ENCODE measurements at places on chromosomes 16 and 17. TPM values are rescaled to one million over a fixed set of nuclear protein-coding genes. Genes with fewer than 3 reads are reported as not detected.
A peak's percentile ranks its signal among the peaks of the same experiment; 100 is the strongest.

DNA sequence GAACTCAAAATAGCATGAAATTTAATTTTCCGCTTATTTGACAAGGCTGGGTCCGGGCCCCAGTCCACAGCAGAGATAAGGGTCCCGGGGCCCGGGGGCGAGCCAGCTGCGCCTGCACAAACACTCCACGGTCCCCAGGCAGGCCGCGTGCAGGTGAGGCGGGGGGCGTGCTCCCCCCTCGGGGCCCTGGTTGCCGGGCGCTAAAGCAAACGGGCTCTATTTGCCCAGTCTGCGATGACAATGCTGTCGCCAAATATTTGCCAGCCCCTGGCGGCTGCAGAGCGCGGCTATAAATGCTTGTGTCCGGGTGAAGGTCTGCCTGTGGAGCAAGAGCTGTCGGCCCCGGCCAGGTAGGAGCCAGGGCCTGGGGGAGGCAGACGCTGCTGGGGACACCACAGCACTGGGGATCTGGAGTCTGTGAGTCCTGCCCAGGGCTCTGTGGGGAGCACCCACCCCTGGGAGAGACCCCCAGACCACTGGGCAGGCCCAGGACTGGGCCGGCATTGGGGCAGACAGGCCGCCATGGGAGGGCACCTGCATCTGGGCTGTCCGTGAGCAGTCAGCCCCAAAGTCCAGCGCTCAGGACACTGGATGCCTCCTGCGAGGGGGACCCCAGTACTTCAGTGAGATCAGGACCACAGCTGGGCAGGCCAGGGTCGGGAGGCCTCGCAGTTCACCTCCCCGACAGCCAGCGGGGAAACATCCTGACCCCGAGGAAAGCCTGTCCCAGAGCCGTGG is at the start of gene PERCC1:
Gene PERCC1, plus strand, starts transcription at position 320 of the 738 bp plus-strand sequence. CDS start 1,516 bp downstream, outside the sequence.
- peak; percentile 81 for DNase-seq

GRCh38 chr17:6072157-6072556 is 2.0 kb downstream of the WSCD1 start:
- DNase-seq: no peak

- DNase-seq: no peak
These were observed 18.1 kb downstream of the SDK2 start for GRCh38 chr17:73625991-73626673.

DNA sequence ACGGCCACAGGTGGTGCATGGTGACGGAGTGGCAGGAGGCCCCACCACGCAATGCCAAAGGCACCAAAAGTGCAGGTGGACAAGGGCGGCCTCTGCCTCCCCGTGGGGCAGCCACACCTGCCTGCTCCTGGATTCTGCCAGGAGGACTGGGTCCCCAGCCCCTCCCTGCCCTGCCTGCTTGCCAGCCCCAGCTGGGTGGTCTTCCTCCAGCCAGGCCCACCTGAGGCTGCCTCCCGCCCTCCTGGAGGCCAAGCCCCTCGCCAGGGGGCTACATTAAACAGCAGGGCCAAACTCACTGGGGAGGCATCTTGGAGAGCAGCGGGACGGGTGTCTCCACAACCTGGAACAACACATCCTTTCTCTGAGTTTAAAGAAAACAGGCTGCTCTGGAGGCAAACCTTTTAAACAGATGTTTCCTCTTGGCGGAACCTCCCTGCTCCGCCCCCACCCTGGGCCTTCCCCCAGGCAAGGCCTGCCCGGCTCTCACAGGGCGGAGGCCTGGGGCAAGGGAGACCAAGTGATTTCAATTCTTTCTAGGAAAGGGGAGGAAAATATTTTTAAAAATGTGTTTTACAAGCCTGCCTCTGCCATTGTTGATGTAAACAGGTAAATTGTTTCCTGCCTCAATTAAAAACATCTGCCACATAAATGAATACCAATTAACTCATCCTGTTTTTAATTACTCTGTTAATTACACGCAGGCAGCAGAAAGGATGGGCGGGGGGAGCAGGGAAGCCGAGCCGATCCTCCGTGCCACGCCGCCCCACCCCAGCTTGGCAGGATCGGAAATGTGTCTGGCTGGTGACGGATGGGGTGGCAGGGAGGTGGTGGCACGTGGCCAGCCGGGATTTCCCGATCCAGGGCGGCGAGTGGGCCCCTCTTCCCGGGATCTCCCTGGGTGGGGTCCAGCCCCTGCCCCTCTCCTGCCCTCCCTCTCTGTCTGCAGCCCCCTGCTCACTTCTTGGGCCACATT is 54.4 kb upstream of the PABPN1L start:
- peak; percentile 88 for DNase-seq

The SHCBP1 gene
- 12.5 TPM for polyA plus RNA-seq

- peak; percentile 65 for DNase-seq
These were observed 11.9 kb downstream of the KCNJ12 start for GRCh38 chr17:21388066-21388465.

The P2RX5 gene
- 0.97 TPM for polyA plus RNA-seq

DNA sequence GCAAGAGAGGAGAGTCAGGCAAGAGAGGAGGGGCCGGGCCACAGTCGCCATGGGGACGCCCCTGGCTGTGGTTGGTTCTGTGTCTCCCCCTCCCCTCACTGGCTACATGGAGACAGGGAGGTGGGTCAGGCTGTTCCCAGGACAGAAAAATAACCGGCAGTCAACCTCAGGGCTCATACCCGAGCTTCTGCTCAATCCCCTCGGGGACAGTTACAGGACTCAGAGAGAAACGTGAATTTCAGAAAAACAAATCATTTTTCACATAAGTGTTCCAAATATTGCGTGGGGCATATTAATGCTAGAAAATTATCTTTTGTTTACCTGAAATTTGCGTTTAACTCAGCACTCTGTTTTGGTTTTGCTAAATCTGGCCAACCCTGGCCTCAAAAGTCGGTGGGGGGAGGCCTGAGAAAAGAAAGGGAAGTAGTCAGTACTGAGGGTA is 22.2 kb upstream of the CPSF4L start:
- peak; percentile 92 for DNase-seq

The CACNG4 gene
- polyA plus RNA-seq: 12.4 TPM

DNA sequence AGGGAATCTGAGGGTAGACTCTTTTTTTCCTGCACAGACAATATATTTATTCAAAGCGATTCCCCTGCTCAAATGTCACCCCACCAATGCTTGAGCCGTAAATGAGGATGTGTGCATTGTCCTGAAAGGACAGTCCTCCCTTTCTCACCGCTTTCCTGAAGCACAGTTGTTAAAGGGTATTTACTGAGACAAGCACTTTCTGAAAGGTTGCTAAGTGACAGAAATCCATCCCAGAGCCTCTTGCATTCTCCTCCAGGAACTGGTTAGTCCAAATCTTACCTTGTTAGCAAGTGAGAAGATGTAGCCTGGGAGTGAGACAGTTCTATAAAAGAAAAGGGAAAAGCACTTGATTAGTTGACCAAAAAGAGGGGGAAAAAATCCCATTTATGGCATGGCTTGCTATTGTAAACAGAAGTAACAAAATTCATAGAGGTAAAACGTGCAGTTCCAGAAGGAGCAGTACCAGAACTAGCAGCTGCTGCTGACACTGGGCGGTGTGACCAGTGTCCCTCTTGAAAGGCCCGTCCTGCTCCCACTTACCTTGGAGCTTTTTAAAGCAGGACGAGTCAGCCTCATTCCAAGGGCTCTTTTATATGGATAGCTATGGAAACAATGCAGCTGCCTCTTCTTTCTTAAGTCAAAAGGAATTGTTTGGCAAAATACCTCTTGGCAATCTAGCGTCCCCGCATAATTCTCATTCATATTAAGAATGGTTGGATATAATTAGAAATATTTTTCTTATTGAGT is at the start of gene MYH2:
Gene MYH2, minus strand, starts transcription at position 563 of the 747 bp plus-strand sequence. CDS start 1,738 bp downstream, outside the sequence.
- DNase-seq: no peak

The MYLK3 gene
- 0.15 TPM for polyA plus RNA-seq

GRCh38 chr17:2064520-2064971 is 9.6 kb downstream of the HIC1 start:
- no peak for DNase-seq

DNA sequence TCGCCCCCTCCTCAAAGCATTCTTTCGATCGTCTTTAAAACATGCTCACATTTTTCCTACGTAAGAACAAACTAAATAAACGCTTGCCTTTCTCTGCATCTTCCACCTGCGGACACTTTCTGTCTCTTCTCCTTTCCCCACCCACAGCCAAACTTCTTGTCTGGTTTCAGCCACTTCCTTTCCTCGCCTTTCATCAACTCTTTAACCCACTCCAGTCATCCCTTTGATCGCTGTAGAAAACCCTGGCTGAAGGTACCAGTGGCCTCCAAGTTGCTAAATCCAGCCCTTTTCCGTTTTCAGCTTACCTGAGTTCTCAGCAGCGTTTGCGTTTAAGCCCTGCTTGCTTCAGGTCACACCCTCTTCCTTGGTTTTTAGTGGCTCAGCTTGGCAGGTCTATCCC is 483 bp downstream of the RPA1 start:
- DNase-seq: peak; percentile 27

The RAMP2 gene
- polyA plus RNA-seq: 2.5 TPM

The SNTB2 gene
- polyA plus RNA-seq: 14.4 TPM

The NT5M gene
- polyA plus RNA-seq: 3.3 TPM

Measured in SK-N-SH (cell line).